ENCODE measurements at places on chromosomes 4 and X.

DNA sequence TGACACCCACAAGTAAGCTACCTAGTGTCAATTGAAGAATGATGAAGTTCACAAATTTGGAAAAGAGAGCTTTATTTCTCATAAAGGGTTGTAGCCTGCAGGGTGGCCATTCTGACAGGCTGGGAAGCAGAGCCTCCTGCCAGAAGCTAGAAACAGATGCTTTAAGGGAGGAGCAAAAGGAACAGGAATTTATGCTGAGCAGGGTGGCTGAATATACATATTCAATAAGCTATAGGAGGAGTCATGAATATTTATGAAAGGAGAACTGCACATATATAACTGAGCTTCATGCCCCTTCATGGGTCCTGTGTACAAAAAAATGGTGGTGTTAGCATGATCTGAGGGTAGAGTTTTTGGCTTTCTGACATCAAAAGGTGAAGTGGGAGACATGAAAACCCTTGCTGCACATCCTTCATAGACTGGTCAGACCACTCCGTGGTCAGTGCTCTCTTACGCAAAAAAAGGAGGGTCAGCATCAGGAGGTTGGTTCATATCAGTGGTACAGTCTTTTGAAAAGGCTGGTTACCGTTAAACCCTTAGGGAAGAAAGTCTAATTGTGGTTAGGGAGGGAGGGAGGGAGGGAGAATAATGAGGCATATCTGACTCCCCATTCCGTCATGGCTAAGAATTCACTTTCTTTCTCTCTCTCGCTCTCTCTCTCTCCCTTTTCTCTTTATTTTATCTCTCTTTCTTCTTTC lies 121.4 kb downstream of the LUZP4 start:
- no peak for DNase-seq

DNA sequence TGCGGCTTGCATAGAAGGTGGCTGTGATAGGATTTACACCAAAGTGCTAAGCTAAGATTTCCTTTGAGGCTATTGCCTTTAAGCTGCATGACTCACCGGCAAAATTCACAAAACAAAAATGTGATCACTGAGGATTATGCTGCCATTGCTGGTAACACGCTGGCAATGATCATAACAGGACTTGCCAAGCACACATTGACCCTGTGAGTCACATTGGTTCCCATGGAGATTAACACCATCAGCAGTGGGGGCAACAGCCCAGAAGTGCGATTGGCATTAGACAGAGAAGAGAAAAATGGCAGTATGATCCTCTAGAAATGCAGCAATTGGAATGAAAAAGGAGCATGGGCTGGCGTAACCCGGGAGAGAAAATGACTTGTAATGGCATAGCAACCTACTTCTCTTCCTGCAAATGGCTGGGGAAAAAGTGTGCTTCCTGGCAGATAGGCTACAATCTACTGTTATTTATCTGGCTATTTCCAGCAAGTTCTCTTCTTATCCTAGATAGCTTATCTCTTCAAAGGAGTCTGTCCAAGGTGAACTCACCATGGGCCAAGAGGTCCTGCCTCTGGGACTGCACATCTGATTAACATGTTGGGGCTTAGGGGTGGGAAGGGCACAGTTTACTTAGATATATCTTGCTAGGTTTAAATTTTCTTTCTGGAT lies 314.2 kb upstream of the IGFBP7 start:
- DNase-seq, result no peak

- no peak for DNase-seq
Measured at GRCh38 chr4:151933122-151933827, 172.5 kb upstream of the GATB start.

GRCh38 chr4:3860061-3860912 lies 94.1 kb downstream of the ADRA2C start:
- no peak for DNase-seq

- DNase-seq, result no peak
Measured at GRCh38 chr4:11365039-11365438, 63.7 kb downstream of the HS3ST1 start.

DNA sequence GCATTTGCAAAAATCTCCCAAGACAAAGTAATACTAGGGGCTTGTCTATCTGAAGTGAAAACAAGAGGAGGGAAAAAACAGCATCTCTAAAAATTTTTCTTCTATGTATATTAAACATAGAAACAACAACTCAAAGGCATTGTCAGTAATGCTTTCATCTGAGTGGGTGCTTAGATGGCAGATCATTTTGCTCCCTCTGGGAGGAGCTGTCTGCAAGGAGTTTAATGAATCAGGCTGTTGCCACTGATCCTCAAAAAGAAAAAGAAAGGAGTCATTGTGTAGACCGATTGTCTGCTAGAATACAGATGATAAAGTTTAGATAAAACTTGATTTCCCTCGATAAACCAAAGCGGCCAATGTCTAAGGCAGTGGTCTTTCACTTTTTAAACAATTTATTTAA lies 49.7 kb upstream of the KLHL8 start:
- DNase-seq, result no peak

DNA sequence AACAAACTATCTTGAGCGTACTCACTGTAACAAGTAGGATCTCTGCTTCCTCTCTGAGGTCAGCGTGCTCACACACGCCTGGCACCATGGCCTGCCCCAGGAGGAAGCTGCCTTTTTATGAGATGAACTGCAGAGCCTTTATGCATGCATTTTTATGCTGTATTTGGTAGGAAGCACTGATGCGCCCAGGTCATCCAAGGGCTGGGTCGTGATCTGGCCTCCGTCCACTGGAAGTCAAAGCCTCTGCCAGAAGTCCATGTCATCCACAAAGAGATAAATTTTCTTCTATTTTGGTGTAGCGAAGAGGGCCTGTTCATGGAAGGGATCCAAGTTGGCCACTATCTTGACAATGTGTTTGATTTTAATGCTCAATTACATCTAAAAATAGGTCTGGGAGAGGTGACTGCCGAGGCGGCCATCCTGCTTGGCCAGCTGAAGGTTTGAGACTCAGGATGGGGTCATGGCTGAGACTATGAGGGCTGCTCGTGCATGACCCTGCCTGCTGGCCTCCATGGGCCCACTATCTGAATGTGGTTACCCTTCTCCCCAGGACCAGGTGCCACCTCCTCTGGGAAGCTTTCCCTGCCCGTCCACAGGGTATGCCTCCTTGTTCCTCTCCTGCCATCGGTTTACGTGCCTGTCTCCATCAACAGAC lies 50.3 kb downstream of the HTRA3 start:
- DNase-seq, result no peak
